H9 (cell line): ENCODE measurements at places on chromosomes 5 and 9. TPM values are rescaled to one million over a fixed set of nuclear protein-coding genes. Genes with fewer than 3 reads are reported as not detected.

GRCh38 chr5:78887384-78888118, 97.6 kb downstream of the ARSB start:
- no peaks in the 10 kb centered on the region for H3K27me3 ChIP-seq
- H3K27ac ChIP-seq, result no peak overlapping the region
- no peaks in the 10 kb centered on the region; the same call in 1 of the 2 replicates for H3K4me1 ChIP-seq

GRCh38 chr5:40333459-40334241, 346.1 kb upstream of the PTGER4 start:
- H3K36me3 ChIP-seq, result no peaks in the 10 kb centered on the region
- H3K27me3 ChIP-seq, result no peaks in the 10 kb centered on the region
- DNase-seq, result no peak
- no peak overlapping the region for H3K4me3 ChIP-seq
- H3K27ac ChIP-seq, result no peak overlapping the region
- H3K4me1 ChIP-seq, result no peaks in the 10 kb centered on the region

GRCh38 chr5:65061974-65062353, 293.2 kb downstream of the CWC27 start:
- H3K27me3 ChIP-seq, result no peaks in the 10 kb centered on the region
- no peak overlapping the region for H3K4me3 ChIP-seq
- H3K36me3 ChIP-seq, result peaks cover 5% of the 10 kb centered on the region
- DNase-seq, result no peak
- no peak overlapping the region for H3K27ac ChIP-seq

DNA sequence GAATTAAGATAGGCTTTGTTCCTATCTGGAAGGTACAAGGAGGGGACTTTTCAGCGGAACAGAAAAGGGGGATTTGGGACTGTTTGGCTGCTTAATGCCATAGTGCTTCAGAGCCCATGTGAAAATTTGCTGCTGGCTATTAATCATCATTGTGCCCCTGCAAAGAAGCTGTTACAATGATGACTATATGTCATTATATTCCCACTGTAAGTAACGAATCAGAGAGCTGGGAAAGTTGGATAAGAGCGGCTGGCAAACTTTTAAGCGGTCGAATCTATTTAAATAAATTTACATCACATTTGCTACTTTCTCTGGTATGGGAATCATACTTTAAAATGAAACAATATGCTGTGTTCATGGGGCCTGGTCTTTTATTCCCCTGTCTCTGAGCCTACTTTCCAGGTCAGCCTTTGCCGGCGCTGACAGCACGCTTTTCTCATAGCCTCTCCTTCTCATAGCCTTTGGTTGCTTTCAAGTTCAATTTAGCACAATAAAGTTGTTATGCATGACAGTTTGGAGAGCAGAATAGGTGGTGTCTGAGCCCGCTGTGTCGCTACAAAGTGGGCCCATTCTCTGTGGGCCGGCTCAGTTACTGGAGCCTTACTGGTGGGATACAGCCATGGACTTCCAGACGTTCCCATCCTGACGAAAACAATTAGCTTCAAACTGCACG, 271.2 kb upstream of the TMEM161B start:
- no peak for DNase-seq
- H3K4me1 ChIP-seq, result no peaks in the 10 kb centered on the region; the same call in 1 of the 2 replicates
- H3K27ac ChIP-seq, result no peak overlapping the region
- no peaks in the 10 kb centered on the region for H3K27me3 ChIP-seq
- H3K36me3 ChIP-seq, result no peaks in the 10 kb centered on the region

- no peaks in the 10 kb centered on the region for H3K27me3 ChIP-seq
- H3K36me3 ChIP-seq, result peaks cover 49% of the 10 kb centered on the region
- no peak overlapping the region for H3K27ac ChIP-seq
- no peak overlapping the region for H3K4me3 ChIP-seq
- peak; percentile 69 for DNase-seq
These were observed 8.2 kb downstream of the PDLIM7 start for GRCh38 chr5:177489119-177489716.

DNA sequence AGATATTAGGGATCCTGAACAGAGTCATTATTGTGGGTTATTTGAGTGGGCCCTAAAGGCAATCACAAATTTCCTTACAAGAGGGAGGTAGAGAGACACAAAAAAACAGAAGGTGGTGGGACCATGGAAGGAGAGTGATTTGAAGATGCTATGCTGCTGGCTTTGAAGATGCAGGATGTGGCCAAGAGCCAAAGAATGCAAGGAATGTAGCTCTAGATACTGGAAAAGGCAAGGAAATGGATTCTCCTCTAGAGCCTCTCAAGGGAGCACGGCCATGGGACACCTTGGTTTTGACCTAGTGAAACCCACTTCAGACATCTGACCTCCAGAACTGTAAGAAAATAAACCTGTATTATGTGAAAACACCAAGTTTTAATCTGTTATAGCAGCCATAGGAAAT, 53.8 kb downstream of the TTC39B start:
- H3K27me3 ChIP-seq, result no peaks in the 10 kb centered on the region
- 0 out of 3 replicates have a peak, but pooled peaks cover 2% of the 10 kb centered on the region for H3K36me3 ChIP-seq
- no peak overlapping the region for H3K27ac ChIP-seq
- no peak for DNase-seq

GRCh38 chr5:15026944-15027343, 155.4 kb upstream of the ANKH start:
- H3K4me1 ChIP-seq, result 0 out of 2 replicates have a peak, but pooled peaks cover 4% of the 10 kb centered on the region
- DNase-seq, result peak; percentile 42
- no peak overlapping the region for H3K27ac ChIP-seq
- H3K4me3 ChIP-seq, result no peak overlapping the region

DNA sequence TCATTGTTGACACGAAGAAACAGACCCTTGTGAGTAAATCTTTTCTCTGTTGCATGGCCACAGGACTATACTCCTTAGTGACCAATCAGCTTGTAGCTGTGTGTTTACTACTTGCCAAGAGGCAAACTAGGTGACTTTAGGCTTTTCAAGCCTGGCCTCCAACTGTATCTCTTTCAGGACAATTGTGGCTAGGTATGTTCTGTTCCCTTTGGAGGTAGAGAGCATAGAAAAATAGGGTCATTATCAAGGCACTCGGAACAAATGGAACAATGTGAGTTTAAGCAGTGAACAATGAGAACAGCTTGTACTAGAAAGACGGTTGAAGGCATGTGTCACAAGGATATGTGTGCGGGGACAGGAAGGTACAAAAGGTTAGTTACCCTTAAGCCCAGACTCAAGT, 48.1 kb downstream of the SLC46A2 start:
- peaks cover 18% of the 10 kb centered on the region for H3K36me3 ChIP-seq
- H3K27me3 ChIP-seq, result no peaks in the 10 kb centered on the region
- DNase-seq, result no peak
- H3K4me1 ChIP-seq, result peaks cover 6% of the 10 kb centered on the region; the same call in 1 of the 2 replicates

The PCDHB11 gene
- total RNA-seq, result 1.9 and 2.0 TPM in 2 replicates

GRCh38 chr5:60435808-60436207, 264.2 kb downstream of the DEPDC1B start:
- DNase-seq, result no peak
- H3K4me1 ChIP-seq, result no peaks in the 10 kb centered on the region

GRCh38 chr9:89342213-89342612, 23.9 kb downstream of the SECISBP2 start:
- H3K27ac ChIP-seq, result no peak overlapping the region
- no peaks in the 10 kb centered on the region for H3K27me3 ChIP-seq
- H3K4me1 ChIP-seq, result no peaks in the 10 kb centered on the region
- no peak for DNase-seq
- H3K4me3 ChIP-seq, result no peak overlapping the region

The RBM27 gene
- 33.8 TPM in 2 replicates for total RNA-seq

DNA sequence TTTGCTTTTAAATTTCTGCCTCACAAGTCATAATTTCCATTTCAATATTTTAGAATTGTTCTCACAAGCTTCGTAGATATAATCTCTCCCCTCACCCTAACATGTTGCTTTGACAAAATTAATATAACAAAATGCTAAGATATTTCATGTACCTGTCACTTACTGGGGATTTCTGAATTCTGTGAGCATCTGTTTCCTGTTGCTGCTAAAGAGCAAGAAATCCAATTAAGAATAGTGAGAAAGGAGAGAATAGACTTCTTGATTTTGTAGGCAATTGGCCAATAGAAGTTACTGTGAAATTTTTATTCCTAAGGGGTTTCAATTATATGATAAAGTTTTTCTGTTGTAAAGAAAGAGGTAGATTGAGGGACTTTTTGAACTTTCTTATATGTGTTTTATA, 796.5 kb upstream of the ARRDC3 start:
- H3K4me1 ChIP-seq, result no peaks in the 10 kb centered on the region
- no peak overlapping the region for H3K4me3 ChIP-seq
- H3K27me3 ChIP-seq, result no peaks in the 10 kb centered on the region

DNA sequence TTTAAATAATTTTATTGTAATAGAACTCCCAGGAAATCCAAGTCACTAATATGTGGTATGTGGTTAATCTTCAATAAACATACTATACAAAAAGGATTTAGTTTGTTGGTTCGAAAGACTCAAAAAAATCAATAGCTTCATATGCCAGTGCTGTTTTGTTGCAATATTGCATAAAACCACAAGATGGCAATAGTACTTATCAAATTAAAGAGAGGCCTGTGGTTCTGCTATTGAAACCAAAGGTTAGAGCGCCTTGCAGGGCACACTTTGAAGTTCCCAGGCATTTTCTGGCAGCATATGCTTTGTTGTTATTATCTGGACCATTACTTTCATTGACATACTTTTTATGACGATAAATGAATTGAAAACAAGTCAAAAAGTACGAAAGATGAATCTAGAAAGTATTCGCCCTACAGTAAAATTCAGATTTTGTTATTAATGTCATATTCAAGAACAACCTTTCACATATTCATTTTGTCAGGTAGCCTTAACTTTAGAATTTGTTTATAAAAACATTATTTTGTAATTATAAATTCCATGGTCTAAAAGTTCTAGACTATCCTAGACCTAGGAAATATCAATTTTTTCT, 316.3 kb downstream of the MCTP1 start:
- H3K27ac ChIP-seq, result no peak overlapping the region
- no peaks in the 10 kb centered on the region for H3K36me3 ChIP-seq
- DNase-seq, result peak; percentile 31
- no peaks in the 10 kb centered on the region for H3K27me3 ChIP-seq
- H3K4me3 ChIP-seq, result no peak overlapping the region
- no peaks in the 10 kb centered on the region for H3K4me1 ChIP-seq

The FLT4 gene
- total RNA-seq, result 6.1 and 6.3 TPM in 2 replicates

GRCh38 chr9:69317081-69317480, 7.9 kb upstream of the ENTREP1 start:
- peaks cover 9% of the 10 kb centered on the region; the same call in 1 of the 2 replicates for H3K4me1 ChIP-seq
- H3K27me3 ChIP-seq, result no peaks in the 10 kb centered on the region
- H3K27ac ChIP-seq, result no peak overlapping the region
- no peak for DNase-seq

DNA sequence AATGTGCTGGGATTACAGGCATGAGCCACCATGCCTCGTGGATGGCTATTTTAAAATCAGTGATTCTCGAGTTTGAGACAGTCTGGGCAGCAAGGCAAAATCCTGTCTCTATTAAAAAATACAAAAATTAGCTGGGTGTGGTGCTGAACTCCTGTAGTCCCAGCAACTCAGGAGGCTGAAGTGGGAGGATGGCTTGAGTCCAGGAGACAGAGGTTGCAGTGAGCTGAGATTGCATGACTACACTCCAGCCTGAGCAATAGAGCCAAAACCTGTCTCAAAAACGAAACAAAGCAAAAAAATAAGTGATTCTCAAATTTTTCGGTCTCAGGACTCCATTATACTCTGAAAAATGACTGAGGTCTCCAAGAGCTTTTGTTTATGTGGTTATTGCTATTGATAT, 47.9 kb upstream of the HSPA9 start:
- no peaks in the 10 kb centered on the region for H3K27me3 ChIP-seq
- H3K4me3 ChIP-seq, result no peak overlapping the region
- no peaks in the 10 kb centered on the region; the same call in 1 of the 2 replicates for H3K4me1 ChIP-seq

- H3K27me3 ChIP-seq, result no peaks in the 10 kb centered on the region
- no peak overlapping the region for H3K27ac ChIP-seq
- H3K36me3 ChIP-seq, result no peaks in the 10 kb centered on the region
- no peaks in the 10 kb centered on the region for H3K4me1 ChIP-seq
- H3K4me3 ChIP-seq, result no peak overlapping the region
These were observed 67.3 kb downstream of the MROH2B start for GRCh38 chr5:41003670-41004376.

The RASGEF1C gene
- total RNA-seq, result 0.83 and 0.90 TPM in 2 replicates

- peaks cover 86% of the 10 kb centered on the region for H3K36me3 ChIP-seq
- no peak overlapping the region for H3K4me3 ChIP-seq
- H3K27me3 ChIP-seq, result no peaks in the 10 kb centered on the region
- H3K4me1 ChIP-seq, result no peaks in the 10 kb centered on the region; the same call in 1 of the 2 replicates
- no peak for DNase-seq
- no peak overlapping the region for H3K27ac ChIP-seq
These were observed 10.3 kb downstream of the PDLIM7 start for GRCh38 chr5:177487144-177487543.

GRCh38 chr5:110268283-110268682, 458.2 kb downstream of the TMEM232 start:
- no peaks in the 10 kb centered on the region for H3K27me3 ChIP-seq
- H3K4me1 ChIP-seq, result no peaks in the 10 kb centered on the region

DNA sequence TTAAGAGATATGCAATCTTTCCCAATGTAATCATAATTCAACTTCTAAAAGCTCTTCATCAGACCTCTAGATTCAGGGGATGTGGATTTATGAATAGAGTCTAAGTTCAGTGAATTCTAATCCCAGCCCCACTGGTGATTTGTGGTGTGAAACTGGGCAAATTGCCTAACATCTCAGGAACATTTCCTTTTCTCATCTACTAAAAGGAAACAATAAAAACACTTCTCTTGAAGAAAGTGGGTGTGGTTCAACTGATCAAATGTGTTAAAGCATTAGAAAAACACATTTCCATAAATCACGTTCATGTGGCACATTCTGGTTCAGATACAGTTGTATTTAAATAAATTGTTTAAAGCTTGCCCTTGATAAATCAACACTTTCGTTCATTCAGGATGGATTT, 631.7 kb upstream of the CDH6 start:
- H3K27ac ChIP-seq, result no peak overlapping the region
- H3K4me3 ChIP-seq, result no peak overlapping the region
- peaks cover 2% of the 10 kb centered on the region; the same call in 1 of the 2 replicates for H3K36me3 ChIP-seq
- H3K27me3 ChIP-seq, result no peaks in the 10 kb centered on the region

The NR5A1 gene
- total RNA-seq, result 0.37 and 0.46 TPM in 2 replicates

GRCh38 chr5:137735555-137736284, at the start of gene KLHL3:
TSS of gene KLHL3 (minus strand) at chr5:137736089. CDS start at chr5:137735646, 443 bp downstream.
- H3K4me1 ChIP-seq, result peaks cover 8% of the 10 kb centered on the region; the same call in 1 of the 2 replicates
- peak; percentile 95 for DNase-seq
- no peaks in the 10 kb centered on the region for H3K36me3 ChIP-seq
- no peaks in the 10 kb centered on the region for H3K27me3 ChIP-seq
- H3K27ac ChIP-seq, result peak within 1 kb of the TSS; percentile 12

The PCDHGA10 gene
- total RNA-seq, result 12.5 and 15.1 TPM in 2 replicates

The EIF4EBP3 gene
- total RNA-seq, result 7.7 and 10.1 TPM in 2 replicates
